NCI-H1105 treated with DMSO at 0.1 percent for 48 hours (cell line): ENCODE measurements at places on chromosomes 13 and 19.

DNA sequence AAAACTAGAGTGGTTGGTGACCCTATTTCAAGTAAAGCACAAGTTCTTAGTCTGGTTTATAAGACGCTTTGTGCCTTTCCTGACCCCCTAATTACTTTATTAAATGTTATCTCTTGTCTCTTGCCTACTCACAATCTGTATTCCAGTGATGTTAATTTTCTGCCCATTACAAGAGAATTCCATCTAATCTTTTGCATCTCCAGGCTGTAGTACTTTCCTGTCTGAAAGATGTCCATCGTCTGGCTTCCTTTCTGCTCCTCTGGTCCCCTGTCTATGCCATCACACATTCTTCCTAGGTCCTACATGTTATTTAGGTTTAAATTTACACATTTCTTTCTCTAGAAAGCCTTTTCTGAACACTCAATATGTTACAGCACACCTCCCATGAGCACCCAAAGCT is 25.9 kb upstream of the OXGR1 start:
- no peak for DNase-seq

DNA sequence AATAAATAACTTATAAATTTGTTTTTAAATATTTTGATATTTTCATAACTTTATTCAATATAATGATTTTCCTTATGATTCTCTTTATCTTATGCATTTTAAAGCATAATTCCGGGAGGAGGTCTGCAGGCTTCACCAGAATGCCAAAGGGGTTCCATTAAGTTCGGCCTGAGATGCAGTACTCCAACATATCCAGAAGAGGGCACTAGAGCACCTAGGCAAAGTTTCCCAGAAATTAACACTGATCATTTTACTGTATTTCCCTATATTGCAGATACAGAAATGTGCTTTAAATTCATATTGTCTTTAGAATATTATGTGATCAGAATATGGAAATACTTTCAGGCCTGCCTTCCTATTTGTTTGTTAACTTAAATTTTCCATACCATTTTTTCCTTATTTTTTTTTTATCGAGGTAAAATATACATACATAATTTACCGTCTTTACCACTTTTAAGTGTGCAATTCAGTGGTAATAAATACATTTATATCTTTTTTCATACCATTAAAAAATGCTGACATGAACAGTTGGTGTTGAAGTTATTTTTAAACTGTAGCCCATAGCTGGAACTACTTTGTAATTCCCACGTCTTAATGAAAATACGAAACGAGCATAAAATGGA is 58.9 kb upstream of the TM9SF2 start:
- DNase-seq, result peak; percentile 45

DNA sequence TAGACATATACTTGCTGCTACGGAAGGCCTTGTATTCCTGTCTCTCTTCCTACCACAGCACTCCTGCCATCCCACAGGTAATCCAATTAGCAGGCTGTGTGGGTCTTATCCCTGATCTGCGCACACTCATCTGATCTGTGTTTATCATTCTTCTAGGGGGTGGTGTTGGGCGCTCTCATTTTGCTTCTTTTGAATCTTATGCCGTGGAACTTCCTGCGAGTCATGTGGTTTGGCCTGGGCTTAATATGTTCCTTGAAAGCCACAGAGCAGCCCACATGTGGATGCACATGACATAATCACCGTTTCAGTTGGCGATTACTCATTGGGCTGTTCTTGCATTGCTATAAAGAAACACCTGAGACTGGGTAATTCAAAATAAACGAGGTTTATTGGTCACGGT is 7.5 kb downstream of the RASA3 start:
- no peak for DNase-seq

DNA sequence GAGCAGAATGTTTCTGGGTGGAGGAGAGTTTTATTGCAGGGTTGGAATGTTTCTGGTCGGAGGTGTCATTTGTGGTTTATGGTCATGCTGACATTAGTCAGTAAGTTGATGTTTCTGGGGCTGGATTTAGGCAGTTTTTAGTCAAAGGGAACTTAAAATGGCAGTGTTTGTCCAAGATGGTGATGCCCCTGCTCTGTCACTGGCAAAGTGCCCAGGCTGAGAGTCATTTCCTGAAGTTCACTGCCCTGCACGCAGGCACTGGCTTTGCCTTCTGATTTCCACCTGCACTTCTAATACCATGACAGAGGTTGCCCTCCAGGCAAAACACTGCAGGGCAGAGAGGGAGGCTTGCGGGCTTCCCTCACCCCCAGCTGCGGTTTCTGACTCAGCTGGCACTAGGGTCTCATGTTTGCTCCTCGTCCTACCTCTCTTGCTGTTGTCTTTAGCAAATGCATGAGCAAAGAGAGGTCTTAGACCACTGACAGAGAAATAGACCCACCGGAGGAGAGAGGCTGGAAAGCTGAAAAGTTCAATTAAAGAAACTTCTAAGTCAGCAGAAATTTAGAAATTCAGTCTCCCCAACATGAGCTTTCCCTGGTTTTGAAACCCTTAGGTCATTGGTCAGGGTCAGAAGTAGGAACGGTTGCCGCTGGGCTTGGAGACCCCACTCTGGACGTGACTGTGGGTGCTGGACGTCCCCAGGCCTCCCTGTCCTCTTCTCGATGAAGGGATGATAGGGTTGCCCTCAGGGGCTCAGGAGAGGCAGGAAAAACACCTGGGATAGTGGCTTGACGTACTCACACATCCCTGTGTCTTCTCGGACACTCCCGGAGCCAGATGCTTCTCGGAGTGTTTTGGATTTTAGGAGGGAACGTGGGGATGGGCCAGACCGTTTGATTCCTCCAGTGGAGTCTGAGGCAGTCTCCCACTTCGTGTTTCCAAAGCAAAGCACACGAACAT is 26.3 kb downstream of the TMEM255B start:
- DNase-seq, result no peak

DNA sequence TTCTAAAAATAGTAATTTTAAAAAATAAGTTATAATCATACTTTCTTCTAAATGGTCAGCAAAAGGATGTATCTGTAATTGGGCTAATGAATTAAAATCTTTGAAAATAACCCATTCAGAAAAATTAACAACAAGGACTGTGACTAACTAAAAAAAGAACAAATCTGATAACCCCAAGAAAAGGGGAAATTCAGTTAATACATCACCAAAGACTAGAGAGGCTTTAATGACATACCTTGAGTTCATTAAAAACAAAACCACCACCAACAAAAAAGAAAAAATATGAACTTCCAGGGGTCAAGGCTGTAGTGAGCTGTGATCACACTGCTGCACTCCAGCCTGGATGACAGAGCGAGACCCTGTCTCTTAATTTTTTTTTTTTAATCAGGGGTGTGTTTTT is 121.8 kb downstream of the TBC1D4 start:
- no peak for DNase-seq

GRCh38 chr19:44024900-44025216 is 321 bp upstream of the ZNF222 start:
- DNase-seq, result no peak

DNA sequence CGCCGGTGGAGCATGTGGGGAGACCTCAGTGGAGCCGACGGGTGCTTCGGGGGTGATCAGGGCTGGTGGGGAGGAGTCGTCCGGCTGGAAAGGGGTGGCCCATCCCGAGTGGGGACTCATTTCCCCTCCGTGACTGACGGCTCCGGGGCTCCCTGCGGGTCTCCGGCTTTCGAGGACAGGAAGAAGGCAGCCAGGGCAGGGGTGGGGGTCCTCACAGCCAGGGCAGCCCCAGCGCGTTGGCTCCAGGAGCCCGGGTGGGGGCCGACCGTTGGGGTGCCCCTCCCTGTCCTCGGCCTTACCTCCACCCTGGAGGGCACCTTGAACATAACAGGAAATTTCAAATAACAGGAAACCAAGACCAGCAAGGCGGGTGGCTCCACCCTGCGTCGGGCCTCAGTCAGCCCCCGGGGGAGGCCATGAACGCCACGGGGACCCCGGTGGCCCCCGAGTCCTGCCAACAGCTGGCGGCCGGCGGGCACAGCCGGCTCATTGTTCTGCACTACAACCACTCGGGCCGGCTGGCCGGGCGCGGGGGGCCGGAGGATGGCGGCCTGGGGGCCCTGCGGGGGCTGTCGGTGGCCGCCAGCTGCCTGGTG is at the start of gene S1PR4:
Gene S1PR4, plus strand, starts transcription at position 393 of the 596 bp plus-strand sequence. Its CDS starts 24 bp downstream, at position 417.
- no peak for DNase-seq

- DNase-seq, result no peak
Measured at GRCh38 chr13:31063772-31064171, 97.9 kb downstream of the HSPH1 start.

DNA sequence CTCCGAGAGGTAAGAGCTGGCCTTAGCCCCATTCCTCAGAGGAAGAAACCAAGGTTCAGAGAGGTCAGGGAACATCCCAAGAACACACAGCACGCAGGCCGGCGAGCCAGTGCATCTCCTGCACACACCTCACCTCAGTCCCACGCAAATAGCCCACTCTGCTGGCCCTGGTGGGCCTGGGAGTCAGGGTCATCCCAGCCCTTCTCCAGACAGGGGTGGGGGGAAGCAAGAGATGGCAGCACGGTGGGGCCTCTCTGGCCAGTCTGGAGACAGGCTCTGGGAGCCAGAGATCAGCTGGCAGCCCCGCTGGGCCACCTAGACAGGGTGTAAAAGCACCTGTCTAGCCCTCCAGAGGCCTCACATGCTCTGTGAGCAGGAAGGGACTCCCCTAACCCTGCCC is 26.8 kb downstream of the TUBA3C start:
- no peak for DNase-seq

DNA sequence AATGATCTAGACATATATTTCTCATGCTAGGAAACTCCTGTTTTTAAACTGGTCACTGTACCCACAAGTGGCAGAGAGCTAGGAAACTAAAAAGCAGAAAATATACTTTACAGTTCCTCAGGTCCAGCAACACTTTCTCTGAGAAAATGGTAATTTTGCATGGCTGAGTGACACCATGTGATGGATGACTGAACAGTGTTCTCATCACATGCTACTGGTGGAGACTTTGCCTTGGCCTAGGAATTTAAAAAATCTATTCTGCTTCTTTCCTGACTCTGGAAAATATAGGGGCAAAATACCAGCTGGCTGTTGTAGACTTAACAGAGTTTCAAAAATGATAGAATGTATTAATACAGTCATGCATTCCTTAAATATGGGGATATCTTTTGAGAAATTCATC is 50.0 kb downstream of the LATS2 start:
- no peak for DNase-seq

DNA sequence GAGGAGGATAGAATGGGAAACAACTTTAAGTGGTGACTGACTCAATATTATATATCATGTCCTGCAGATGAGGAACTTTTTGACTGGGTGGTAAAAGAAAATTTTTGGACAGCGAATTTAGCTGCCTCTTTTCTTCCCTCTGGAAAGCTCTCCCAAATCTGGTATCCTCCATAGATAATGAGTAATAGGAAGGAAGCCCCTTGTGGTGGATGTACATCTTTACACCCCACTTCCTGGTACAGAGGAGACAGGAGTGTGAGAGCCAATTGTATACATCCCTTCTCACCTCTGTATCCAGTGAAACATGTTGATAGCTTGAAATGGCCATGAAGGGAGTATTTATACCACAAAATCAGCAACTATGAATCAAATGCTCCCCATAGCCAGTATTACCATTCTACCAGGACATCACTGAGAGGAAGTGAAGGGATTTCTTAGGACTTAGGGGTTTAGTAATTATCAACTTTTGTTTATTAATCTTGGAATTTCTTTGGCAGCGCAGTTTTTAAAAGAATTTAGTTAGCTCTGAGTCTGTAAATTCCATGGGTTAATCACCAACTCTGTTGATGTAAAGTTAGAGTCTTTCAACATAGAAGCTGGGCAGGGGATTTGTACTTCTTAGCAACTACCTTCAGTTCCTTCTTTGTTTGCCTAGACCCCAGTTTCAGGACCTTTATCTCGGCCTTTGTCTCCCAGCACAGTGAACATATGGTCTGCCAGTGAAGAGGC is 17.0 kb upstream of the TDRD3 start:
- DNase-seq, result no peak

DNA sequence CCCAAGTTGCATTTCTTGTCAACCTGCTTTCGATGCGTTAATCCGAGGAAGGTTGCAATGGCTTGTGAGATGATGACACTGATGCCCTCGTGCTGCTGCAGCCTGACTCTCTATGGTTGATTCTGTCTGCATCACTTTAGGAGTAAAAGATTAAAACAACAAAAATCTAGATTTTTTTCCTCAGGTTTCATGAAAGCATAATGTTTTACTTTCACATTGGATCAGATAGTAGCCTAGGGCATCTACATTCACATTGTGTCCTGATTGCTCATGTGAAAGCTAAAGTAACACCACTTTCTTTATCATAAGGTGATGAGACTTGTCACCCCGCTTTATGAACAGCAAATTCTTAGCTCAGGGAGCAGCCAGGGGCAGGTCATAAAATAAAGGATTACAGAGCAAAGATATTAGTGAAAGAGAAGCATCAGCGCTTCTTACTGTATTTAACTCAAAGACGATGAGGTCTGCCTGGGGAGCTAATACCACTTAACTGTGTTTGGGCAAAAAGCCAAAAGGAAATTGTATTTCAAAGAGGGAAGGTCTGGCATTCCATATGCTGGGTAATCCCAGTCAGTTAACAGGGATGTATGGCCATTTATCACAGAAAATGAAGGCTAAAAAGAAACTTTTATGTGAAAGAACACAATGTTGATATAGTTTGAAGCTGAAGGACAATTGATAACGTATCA is 270.5 kb downstream of the GPC6 start:
- DNase-seq, result peak; percentile 65

GRCh38 chr19:35458731-35459391 is 10.8 kb downstream of the FFAR2 start:
- no peak for DNase-seq

GRCh38 chr19:661427-662196 is 1.4 kb downstream of the RNF126 start:
- no peak for DNase-seq

GRCh38 chr19:31109636-31110035 is 239.6 kb downstream of the TSHZ3 start:
- DNase-seq, result peak; percentile 57

DNA sequence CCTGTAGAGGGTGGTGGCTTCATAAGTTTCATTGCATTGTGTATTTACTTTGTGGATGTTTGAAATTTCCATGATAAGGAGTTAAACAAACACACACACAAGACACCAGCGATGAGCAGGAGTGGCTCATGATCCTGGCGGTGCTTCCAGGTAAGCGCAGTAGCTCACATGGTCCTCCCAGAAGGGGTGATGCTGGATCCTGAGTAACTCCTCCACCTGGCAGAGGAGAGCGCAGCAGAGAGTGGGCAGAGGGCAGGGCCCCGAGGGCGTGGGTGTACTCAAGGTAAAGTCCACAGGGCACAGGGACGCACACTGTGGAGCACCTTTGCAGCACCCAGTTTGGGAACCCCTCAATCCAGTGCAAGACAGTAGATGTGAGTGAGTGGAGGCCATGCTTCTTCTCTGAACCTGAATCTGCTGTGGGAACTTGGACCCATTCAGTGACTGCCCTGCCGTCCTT is 54.0 kb downstream of the RFX2 start:
- no peak for DNase-seq

DNA sequence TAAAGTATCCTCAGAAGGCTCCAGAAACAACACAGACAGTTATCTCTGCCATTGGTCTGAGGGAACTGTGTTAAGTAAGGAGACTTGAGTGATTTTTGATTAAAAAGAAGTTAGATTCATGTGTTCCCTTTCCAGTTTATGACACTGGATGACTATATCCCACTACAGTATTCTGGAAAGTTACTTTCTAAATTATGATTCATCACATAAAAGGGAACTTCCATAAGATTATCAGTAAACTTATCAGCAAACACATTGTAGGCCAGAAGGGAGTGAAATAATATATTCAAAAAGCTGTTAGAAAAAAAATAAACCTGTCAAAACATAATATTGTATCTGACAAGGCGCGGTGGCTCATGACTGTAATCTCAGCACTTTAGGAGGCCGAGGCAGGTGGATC is 700.0 kb downstream of the SLITRK6 start:
- no peak for DNase-seq

- DNase-seq, result no peak
Measured at GRCh38 chr19:13133241-13133870, 15.3 kb downstream of the NACC1 start.
